ENCODE measurements at places on chromosomes 2 and 18.

DNA sequence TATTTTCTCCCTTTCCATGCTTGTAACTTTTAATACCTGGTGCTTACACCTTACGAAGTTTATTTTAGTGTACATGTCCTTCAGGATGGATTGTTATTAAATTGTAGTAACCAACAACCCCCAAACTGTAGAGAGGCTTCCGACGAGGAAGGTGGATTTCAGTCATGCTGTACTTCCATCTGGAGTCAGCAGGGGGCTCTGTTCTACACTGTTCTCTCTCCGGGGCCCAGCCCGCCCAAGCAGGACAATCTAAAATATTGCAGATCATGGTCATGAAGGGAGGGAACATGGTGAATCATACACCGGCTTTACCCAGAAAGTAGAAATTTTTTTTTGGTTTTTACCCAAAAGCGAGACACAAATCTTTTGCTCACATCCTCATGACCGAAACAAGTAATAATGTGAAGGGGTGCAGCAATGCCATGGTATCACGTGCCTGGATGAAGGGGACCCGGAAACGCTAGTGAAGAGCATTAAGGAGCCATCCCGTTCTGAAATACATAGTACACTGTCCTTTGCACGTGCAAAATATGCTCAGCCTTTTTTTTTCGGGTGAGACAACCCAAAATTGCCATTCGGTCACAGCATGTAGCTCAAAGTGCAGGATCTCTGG, 884.8 kb downstream of the EPHA4 start:
- peak; percentile 74 for DNase-seq

DNA sequence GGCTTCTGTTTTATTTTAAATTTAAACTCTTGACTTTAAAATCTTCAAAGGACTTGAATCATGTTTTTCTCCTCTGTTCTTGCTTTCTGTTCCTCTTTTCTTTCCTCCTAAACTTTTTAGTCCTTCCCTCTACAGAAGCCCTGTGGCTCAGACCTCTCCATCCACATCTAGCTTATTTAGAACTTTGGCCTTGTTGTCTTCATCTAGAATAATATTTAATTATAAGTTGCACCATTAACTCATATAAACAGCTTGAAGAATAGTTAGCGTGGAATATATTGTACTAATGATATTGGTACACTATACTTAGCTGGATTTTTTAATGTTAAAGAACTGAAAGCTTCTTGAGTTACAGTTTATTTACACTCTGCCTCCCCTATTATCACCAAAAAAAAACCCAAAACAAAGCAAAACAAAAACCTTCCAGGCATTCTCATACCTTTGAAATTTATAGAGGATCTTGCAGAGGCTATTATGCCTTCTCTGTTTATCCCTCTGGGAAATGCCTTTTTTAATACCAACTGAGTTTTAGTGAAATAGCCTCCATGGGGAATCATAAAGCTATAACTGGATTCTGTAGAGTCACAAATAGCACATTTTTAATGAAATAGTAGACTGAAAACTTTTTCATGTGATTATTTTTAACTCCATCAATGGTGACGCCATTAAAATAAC, 9.2 kb upstream of the CCDC141 start:
- no peak for DNase-seq

- no peak for DNase-seq
Measured at GRCh38 chr18:58284699-58285448, 240.8 kb downstream of the NEDD4L start.

DNA sequence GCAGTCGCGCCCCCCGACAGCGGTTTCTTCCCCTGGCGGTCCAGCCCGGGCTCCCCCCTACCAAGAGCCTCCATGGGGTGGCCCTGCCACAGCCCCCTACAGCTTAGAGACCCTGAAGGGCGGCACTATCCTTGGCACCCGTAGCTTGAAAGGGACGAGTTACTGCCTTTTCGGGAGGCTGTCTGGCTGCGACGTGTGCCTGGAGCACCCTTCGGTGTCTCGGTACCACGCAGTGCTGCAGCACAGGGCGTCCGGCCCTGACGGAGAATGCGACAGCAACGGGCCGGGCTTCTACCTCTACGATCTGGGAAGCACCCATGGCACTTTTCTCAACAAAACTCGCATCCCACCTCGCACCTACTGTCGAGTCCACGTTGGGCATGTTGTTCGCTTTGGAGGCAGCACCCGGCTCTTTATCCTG, 475 bp downstream of the SLC4A1AP start:
- DNase-seq, result no peak

GRCh38 chr2:69659349-69659748, 15.8 kb upstream of the AAK1 start:
- DNase-seq, result no peak

- no peak for DNase-seq
Measured at GRCh38 chr2:164275659-164276058, 345.6 kb downstream of the GRB14 start.
